ENCODE measurements at places on chromosomes 6 and 20.

DNA sequence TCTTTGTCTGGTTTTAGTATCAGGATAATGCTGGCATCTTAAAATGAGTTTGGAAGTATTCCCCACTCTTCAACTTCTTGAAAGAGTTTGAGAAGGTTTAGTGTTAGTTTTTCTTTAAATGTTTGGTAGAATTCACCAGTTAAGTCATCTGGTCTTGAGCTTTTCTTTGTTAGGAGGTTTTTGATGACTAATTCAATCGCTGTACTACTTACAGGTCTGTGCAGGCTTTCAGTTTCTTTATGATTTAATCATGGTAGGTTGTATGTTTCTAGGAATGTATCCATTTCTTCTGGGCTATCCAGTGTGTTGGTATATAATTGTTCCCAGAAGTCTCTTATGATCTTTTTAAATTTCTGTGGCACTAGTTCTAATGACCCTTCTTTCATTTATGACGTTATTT lies 215.5 kb downstream of the LRFN2 start:
- no peak for DNase-seq

DNA sequence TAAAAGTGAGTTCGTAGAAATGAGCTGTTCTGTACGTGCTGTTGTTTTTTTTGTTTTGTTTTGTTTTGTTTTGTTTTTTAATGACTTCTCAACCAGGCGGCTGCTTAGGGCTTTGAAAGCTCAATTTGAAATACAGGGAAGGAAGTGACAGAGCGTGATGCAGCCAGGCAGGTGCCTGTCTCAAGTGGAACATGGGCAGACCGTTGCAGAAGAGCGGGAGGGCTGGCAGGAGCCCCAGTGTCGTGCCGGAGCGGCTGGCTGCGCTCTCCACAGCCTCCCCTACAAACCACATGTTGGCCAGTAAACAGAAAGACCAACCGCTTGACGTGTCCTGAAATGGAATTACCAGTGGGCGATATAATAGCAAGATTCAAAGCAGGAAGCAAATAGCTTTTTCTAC lies 164.9 kb upstream of the RREB1 start:
- peak; percentile 33 for DNase-seq

- no peak for DNase-seq
These were observed 96.4 kb upstream of the CNKSR3 start for GRCh38 chr6:154606860-154607259.

- no peak for DNase-seq
These were observed 523 bp upstream of the COX7A2 start for GRCh38 chr6:75244063-75244584.

- DNase-seq, result no peak
These were observed 369.6 kb upstream of the MARCKS start for GRCh38 chr6:113487489-113488058.

GRCh38 chr6:34205466-34205865 lies 31.2 kb upstream of the HMGA1 start:
- DNase-seq, result no peak

DNA sequence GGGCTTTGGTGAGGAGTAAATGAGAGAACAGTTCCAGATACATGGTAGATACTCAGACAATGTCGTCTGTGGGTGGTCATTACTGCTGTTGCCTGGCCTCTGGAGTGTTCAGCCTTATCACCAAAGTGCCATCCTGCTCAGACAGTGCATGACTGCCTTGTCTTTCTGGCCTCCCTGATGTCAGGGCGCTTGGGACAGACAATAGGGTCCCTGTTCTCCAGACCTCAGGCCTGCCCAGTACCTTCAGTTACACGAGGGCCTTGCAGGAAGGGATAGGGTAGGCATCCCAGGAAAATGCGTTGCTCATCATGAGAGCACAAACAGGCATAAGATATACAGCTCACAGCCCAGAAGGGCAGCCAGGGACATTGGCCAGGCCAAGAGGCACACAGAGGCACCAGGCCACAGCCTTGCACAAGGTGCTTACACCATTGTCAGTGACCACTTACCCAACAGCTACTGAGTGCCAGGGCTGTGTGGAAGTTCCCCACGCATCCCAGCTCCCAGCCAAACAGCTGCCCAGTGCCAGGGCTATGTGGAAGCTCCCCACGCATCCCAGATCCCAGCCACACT lies 27.4 kb downstream of the BPIFB1 start:
- DNase-seq, result no peak

DNA sequence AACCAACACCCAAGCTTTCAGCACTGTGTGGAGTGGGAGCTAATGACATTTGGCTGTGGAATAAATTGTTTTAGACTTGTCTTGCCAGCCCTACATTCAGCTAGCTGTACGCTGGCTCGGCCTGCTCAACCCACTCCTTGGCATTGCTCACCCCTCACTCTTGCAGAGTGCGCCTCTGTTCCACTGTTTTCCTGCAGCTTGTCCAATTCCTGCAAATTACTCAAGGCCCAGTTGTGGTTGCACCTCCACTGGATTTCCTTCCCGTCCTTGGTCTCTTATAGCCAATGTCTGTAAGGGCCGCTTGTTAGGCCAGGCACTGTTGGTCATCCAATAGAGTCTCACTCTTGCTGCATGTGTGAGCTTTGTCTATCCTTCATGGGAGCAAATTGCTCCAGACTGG lies 289.2 kb upstream of the RNF24 start:
- no peak for DNase-seq

Measured in brain (organoid and tissue), 16 donors.